ENCODE measurements at places on chromosomes 1 and 21.

GRCh38 chr1:213994888-213995287 lies 7.1 kb downstream of the PROX1 start:
- DNase-seq = no peak

- DNase-seq = no peak
Observed at GRCh38 chr21:21241391-21241790, 243.2 kb downstream of the NCAM2 start.

GRCh38 chr1:229420765-229421164 lies 13.1 kb downstream of the ACTA1 start:
- no peak for DNase-seq

GRCh38 chr1:18668750-18669404 lies 38.2 kb downstream of the PAX7 start:
- no peak for DNase-seq

DNA sequence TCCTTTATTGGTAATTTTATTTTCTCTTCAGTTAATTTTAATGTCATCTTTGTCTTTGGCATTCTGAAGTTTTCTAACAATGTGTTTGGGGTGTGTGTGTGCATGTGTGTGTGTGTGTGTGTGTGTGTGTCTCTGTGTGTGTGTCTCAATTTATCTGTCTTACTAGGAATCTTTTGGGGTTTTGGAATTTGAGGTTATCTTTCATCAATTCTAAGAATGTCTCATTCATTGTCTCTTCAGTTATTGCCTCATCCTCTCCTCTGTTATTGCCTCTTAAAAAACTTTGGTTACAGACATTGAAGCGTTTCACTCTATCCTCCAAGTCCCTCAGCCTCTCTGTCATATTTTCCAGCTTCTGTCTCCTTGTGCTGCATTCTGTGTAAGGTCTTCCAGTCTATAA lies 18.1 kb upstream of the SAMD13 start:
- DNase-seq = no peak

- DNase-seq = no peak
Observed at GRCh38 chr1:16132325-16132785, 23.5 kb downstream of the EPHA2 start.

Data from CD4-positive, alpha-beta T cell treated with Interleukin-2 at 100 ng/mL for 4 hours (primary cell).